LNCaP clone FGC (cell line): ENCODE measurements at places on chromosomes 7 and 10.
A peak's percentile ranks its signal among the peaks of the same experiment; 100 is the strongest.

DNA sequence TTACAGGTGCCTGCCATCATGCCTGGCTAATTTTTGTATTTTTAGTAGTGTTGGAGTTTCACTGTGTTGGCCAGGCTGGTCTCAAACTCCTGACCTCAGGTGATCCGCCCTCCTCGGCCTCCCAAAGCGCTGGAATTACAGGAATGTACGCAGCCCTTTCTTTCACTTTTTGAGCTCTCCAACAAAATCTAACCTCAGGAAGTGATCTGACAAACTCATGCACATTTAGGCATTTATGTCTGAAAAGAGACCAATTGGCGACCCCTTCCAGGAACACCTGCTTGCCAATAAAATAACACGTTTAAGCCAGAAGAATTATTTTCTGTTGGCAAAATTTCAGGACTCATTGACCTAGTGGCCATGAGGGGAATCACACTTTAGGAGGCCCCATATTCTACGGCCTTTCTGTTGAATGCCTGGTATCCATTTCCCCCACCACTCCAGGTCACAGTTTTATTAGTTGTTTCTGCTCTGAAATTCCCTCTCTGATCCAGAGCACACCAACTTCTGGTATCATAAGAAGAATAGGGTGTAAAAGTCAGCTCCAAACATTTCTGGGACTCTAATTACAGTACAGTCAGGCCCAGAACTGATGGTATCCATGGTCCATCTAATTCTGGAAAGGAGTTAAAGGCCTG, 65.8 kb upstream of the FRMD4A start:
- no peak for DNase-seq

- no peak for DNase-seq
Observed at GRCh38 chr7:2245883-2246675, 4.1 kb downstream of the NUDT1 start.

DNA sequence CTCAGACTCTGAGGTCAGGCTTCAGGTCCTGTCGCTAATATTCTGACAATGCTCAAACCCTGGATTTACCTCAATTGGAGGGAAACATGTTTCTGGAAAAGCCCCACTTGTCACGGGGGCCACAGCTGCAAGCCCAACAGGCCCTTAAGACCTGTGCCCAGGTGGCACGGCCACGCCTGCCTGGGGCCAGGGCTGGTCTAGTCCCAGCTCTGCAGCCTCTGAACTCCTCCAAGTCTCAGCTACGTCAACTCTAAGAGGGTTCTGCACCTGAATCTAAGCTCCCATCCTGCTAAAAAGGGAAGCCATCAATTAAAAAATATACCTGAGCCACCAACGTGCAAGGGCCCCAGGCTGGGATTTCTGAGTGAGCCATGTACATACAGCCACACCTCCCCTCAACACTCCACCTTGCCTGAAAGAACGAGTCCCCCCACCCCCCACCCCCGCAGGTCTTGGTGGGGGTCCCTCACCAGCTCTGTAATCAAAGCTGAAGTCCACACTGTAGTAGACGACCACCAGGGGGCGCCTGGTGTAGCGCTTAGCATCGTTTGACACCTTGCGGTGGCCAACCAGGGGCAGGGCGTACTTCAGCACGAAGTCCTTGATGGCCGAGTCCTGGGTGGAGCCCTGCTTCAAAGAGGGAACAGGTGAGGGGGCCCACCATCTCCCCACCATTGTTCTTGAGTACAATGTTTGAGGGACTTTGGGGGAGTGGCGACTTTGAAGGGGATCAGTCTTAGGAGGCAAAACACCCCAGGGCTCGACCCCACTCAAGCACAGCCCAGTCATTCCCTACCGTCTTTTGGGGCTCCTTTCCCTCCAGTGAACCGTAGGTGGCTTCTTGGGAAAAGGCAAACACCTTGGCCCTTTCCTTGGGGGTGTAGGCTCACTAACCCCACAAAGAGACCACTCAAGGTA, 22.6 kb downstream of the PDIA4 start:
- no peak for DNase-seq

DNA sequence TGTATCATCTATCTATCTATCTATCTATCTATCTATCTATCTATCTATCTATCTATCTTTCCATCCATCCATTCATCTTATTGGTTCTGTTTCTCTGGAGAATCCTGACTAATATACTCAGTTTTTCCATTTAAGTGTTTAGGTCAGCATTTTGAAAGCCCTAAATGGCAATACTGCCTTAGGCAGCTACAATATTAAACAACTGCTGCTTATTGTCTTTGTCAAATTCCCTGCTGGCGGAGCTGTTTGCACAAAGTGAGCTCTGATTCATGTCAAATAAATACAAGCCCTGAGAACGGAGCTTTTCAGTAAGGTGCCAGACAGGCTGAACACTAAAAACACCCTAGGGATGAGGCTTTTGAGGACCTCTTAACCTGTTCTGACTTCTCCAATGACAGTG, 7.1 kb upstream of the KLHL7 start:
- no peak for DNase-seq

GRCh38 chr10:70745555-70745954, 39.6 kb downstream of the TBATA start:
- DNase-seq, result no peak

- DNase-seq, result peak; percentile 97
Observed at GRCh38 chr10:1448252-1448930, 288.9 kb downstream of the ADARB2 start.

- DNase-seq, result peak; percentile 31
Observed at GRCh38 chr10:32360241-32360640, 13.3 kb upstream of the EPC1 start.

DNA sequence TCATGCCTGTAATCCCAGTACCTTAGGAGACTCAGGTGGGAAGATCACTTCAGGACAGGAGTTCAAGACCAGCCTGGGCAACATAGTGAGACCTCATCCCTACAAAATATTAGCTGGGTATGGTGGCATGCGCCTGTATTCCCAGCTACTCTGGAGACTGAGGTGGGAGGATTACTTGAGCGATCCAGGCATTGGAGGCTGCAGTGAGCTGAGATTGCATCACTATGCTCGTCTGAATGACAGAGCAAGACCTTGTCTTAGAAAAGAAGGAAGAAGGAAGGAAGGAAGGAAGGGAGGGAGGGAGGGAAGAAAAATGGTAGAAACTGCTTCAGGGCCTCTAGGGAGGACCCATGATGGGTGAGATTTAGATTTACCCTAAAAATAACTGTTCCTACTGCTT, 112.3 kb downstream of the SPDYE5 start:
- no peak for DNase-seq

DNA sequence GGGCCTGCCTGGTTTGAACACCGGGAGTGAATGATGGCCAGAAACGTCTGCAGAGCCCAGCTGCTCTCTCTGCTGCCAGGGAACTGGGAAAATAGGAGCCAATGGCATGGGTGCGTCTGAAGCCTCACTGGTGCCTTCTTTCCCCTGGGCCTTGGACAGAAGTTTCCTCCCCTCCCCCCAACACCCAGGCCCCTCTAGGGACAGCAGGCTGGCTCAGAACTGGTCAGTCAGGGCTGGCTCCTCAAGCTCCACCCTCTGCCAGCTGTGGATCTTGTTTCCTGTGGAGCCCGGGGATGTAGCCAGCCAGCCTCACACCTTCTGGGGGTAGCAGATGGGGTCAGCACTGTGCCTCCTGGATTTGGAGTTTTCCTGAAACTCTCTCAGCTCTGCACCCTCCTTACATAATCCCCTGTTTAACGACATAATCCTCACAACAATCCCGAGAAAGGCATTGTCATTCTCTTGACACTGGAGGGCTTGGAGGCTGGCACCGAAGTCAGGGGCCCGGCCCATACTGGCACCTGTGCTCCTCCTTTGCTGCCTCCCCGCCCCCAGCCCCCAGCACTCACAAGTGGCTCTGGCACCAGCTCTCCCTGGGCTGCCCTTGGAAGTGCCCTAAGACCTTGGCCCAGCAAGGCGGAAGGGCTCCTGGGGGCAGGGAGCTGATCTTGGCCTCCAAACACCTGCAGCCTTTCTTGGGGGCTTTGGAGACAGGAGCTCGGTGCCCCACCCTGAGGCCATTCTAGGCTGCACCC, 5.7 kb downstream of the LDB3 start:
- no peak for DNase-seq

DNA sequence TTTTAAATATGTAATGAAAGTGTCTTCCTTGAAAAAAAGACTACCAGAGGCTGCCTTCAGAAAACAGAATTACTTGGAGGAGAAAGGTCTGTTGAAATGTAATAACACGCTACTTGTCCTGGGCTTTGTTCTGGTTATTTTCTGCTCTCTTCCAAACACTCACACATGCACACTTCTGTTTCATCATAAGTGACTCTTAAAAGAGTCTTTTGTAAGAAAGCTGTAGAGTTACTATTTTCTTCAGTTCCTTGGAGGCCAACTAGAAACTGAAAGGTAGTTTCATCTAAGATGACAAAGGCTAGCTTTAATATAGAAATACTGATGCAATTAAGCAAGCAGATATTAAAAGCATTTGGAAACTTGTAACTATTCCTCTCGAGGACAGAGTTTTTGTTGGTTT, 39.1 kb downstream of the TASOR2 start:
- no peak for DNase-seq

GRCh38 chr10:68208424-68209042, 23.4 kb downstream of the ATOH7 start:
- peak; percentile 54 for DNase-seq

GRCh38 chr10:98340940-98341310, 72.9 kb upstream of the LOXL4 start:
- no peak for DNase-seq
